ENCODE measurements at places on chromosomes 7 and 10.

DNA sequence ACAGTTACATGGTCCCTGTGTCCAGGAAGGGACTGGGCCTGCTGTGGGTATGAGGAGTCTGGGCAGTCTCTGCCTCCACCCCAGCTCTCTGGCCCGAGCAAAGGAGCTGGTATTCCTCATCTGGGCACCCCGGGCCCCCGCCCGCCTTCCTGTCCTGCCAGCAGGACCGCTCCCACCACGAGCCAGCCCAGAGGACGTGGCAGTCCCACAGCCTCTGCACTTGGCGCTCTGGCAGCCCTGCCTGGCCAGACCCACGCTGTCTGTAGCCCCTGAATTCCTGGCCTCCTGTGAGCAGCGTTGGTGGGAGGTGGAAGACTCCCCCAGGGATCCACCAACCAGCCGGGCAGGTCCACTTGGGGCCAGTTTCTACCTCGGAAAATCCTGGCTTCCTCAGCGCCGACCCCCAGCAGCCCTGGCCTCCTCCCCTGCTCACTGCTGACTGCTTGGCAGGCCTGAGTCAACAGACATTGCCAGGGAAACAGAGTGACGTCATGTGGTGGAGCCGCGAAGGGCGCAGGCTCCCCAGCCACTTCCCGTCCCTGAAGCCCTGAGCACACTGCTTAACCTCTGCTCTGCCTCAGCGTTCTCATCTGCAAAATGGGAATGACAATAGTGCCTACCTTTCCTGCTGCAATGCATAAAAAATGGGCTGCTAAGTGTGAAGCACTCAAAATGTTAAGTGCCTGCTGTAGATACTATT lies 21.6 kb upstream of the LIMK1 start:
- no peak for DNase-seq

DNA sequence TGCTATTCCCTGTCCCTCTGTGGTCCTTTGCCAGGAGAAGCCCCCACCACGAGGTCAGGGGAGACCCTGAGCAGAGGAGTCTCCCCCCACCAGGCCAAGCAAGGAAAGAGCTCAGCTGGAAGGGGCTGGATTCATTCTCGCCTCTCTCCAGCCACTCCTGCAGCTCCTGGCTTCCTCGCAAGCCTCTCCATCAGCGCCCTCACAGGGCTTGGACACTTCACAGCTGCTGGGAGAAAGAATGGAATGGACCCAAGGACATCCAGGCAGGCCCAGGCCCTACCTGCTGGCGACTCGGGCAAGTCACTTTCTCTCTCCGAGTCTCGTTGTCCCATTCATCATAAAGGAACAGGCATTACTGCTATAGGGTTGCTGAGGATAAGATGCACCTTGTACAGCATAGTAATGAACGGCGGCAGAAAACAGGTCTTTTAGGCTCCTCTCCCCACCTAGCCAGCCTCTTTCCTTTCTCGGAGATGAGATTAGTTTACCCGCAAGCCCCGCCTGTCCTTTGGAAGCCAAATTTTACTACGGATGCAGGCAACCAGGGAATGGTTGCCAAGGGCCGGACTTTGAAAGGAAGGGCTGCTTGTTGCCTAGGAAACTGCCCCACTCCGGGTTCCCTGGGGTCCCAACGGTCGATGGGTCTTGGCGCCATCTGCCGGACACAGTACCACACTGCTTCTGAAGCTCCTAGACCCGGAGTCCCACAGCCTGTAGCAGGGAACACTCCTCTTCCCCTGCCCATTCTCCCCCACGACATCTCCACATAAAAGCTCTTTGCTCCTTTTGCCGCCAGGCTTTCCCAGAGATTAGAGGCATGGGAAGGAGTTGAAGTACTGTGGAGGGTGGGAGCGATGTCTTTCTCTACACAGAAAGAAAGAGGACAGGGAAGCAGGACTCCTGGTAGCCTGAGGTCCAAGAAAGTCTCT lies 22.3 kb downstream of the IMPDH1 start:
- DNase-seq = peak; percentile 60

DNA sequence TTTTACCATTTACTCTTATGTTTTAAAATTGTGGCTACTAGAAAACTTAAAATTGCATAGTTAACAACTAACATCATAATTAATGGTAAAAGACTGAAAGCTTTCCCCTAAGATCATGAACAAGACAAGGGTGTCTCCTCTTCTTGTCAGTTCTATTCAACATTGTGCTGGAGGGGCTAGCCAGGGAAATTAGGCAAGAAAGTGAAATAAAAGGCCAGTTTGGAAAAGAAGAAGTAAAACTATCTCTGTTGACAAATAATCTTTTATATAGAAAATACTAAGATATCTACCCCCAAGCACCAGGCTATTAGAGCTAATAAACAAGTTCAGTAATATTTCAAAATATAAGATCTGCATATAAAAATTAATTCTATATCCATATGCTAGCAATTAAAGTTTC lies 46.9 kb upstream of the MXI1 start:
- DNase-seq = no peak

- no peak for DNase-seq
Measured at GRCh38 chr10:68560186-68560942, at the start of gene TET1. Gene TET1, plus strand, starts transcription at chr10:68560337. Its CDS starts 12,002 bp downstream, at chr10:68572339.

GRCh38 chr7:134184767-134185166 lies 57.6 kb downstream of the LRGUK start:
- no peak for DNase-seq

DNA sequence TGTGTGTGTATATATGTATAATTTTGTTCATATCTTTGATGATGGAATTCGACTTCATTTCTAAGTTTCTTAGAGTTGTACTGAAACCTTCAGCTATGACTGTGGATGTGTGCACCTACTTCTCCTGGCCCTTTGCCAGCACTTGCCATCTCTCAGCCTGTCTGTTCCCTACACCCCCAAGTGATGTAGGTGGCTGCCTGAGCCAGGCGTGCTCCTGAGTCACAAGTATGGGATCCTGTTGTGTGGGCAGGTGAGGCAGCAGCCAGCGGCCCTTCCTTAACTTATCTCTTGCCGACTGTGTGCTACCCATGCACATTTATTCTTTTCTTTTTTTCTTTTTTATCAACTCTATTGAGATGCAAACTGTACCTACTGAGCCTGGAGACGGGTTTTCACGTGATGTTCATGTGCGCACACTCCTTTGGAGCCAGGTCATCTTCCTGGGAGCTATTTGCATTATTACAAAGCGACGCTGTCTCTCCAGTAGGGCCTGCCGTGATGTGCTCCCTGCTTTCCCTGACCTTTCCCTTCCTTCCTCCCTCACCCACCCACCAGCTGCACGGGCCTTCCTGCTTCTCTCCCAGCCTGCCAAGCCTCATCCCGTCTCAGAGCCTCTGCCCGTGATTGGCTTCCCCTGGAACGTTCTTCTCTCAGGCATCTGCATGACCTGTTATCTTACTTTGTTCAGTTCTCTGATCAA lies 31.3 kb upstream of the GALNT11 start:
- no peak for DNase-seq

DNA sequence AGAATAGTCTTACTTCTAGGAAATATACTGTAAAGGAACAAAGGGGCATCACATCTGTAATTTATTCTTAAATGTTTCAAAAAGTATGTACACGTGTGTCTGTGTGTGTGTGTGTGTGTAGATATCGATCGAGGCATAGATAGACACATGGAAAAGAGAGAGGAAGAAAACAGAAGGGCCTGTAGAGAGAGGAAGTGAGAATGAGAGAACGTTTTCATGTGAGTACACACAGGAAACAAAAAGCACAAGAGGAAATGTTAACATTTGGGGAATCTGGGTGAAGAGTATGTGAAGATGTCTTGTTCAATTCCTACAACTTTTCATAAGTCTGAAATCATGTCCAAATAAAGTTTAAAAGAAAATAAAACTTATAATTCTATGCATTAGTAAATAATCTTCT lies 286.5 kb upstream of the SORCS1 start:
- no peak for DNase-seq

DNA sequence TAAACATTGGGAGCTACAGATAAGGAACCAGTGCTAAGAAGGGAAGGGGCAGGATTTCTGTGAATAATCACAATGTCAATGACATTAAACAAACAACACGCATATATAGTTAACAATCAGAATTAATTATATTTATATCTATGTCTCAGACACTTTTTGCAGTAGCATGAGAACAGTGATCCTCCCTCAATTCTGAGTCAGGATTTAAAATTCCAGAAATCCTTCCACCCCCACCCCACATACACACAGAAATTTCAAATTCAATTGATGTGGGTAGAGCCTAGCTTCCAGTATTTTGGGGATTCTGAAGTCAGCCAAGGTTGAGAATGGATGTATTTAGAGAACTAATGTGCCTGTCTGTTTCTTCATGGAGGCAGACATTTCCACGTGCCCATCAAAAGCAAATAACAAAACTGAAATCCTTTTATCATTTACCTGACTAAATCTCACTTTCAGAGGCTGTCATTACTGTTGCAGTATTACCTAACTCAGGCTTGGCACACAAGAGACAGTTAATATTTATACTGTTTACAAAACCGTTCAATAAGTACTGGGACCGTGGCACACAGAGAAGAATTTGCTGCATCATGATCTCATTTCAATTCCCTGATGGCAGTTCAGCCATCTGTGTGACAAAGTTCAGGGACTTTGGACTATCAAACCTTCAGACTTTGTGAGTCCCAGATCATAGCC lies 116.6 kb upstream of the PALS2 start:
- DNase-seq = no peak

GRCh38 chr10:100510533-100511308 lies 8.9 kb downstream of the SEC31B start:
- no peak for DNase-seq

DNA sequence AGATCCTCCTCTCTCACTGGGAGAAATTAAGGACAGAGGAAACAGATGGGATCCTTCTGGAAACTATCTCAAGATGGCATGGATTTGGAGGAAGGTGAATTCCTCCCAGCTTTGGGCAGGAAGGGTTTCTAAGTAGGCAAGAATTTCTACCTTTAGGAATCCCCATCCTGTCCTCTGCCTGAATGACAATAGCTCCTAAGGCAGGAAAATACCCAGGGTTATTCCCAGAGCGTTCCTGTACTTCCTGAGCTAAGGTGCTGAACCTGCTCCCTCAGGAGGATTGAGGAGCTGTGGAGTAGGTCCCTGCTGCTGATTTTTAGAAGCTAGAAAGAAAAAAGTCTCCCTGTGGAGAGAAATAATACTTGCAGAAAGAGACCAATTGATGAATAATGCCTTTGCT lies 568 bp downstream of the MGAM2 start:
- no peak for DNase-seq

DNA sequence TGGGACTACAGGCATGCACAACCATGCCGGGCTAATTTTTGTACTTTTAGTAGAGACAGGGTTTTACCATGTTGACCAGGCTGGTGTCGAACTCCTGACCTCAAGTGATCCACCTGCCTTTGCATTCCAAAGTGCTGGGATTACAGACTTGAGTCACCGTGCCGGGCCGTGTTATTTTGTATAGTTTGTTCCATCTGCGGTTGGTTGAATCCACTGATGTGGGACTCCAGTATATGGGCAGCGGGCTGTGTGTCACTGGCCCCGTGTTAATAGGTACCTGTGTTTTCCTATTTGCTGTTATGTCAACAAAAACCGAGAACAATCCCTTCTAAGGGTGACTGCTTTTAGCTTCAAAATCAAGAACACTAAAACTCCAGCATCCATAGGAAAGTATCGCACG lies 297.6 kb upstream of the PITRM1 start:
- no peak for DNase-seq

DNA sequence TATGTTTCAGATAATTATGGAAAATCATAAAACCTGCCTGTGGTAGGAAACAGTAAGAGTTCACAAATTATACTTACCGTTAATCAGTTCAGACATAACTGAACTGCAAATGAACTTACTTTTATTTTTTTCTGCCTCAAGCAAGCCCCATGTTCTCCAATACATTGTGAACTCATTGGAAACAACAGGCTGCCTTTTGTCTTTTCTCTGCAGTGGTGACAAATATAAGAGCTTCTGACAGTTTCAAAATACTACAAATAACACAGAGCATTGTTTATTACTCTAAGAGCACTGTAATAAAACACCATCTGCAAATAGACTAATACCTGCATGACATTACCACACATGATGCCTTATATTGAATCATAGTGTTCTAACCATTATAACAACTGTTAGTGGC lies 94.0 kb upstream of the CDCA7L start:
- no peak for DNase-seq

DNA sequence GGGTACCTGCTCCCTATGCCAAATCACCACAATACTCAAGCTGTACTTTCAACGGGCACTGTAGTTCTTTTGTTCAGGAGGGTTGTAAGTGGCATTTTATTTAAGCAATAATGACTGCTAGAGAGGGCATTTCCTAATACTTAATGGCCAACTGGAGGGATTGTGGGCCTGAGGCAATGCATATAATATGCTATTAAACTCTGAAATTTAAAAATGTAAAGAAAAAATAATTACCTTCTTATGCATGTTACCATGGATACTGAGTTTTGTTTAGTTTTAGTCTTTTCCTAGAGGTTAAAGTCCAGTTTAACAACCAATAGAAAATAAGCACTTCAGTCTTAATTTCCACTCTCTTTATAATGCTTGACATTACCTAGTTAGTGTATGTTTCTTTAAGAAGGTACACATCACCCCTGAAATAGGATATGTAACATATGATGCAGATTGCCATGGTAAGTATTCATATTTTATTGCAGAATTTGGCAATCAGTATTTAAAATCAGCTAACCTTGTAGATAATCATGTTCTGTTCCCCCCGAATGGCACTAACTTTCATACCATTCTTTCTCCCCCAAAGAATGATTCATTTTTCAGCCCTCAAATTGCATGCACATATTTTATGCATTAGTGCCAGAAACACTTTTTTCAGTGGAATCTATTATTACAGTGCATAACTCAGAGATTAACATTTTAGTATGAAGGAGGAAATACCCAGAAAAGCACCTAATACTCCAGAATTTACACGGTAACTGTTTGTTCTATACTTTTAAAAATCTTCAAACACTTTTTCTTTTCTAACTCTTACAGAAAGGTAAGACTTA lies 90.3 kb upstream of the ZNF438 start:
- no peak for DNase-seq

DNA sequence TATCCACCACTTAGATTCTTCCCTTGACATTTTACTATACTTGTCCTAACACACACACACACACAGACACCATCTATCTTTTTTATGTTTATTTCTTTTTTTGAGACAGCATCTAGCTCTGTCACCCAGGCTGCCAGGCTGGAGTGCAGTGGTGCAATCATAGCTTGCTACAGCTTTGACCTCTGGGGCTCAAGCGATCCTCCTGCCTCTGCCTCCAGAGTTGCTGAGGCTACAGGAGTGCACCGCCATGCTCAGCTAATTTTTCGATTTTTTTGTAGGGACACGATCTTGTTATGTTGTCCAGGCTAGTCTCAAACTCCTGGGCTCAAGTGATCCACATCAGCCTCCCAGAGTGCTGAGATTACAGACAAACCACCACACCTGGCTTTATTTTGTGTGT lies 16.7 kb downstream of the WIPI2 start:
- no peak for DNase-seq

GRCh38 chr7:148585399-148585798 lies 5.2 kb upstream of the C7orf33 start:
- no peak for DNase-seq

GRCh38 chr10:88500656-88501055 lies 82.5 kb downstream of the RNLS start:
- DNase-seq = no peak

GRCh38 chr10:122567056-122567660 lies 6.6 kb downstream of the DMBT1 start:
- DNase-seq = no peak

GRCh38 chr10:46538717-46539426 lies 17.6 kb downstream of the GPRIN2 start:
- no peak for DNase-seq

GRCh38 chr7:76063525-76063924 lies 15.6 kb downstream of the MDH2 start:
- no peak for DNase-seq
